ENCODE measurements at places on chromosomes 2 and 18.

- DNase-seq: no peak
These were observed 126.8 kb upstream of the SERPINE2 start for GRCh38 chr2:224165901-224166319.

GRCh38 chr18:45024357-45025088 is 343.8 kb downstream of the SETBP1 start:
- no peak for DNase-seq

- DNase-seq: no peak
These were observed 14.1 kb downstream of the PER2 start for GRCh38 chr2:238274152-238274865.

- DNase-seq: no peak
These were observed 170.5 kb downstream of the EIPR1 start for GRCh38 chr2:3207091-3207491.

- no peak for DNase-seq
These were observed 14.6 kb upstream of the ARMC9 start for GRCh38 chr2:231183851-231184250.

- DNase-seq: no peak
These were observed 76.1 kb upstream of the DNMT3A start for GRCh38 chr2:25417715-25418369.

DNA sequence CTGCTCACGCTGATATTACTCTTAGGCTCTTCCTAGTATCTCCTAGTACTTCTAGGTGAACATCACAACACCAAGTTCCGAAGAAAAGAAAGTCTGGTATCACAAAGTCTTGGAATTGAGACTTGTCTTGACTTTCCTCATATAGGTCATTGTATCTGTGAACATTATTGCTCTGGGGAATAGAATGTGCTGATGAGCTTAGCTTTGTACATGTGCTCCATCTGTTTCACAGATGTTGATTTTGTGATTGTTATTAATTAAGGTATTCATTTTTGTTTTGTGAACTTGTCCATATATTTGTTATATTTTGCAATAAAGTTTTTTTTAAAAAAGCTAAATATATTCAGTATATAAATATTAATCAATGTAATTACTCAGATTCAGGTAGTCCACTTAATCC is 111.7 kb downstream of the BABAM2 start:
- no peak for DNase-seq

DNA sequence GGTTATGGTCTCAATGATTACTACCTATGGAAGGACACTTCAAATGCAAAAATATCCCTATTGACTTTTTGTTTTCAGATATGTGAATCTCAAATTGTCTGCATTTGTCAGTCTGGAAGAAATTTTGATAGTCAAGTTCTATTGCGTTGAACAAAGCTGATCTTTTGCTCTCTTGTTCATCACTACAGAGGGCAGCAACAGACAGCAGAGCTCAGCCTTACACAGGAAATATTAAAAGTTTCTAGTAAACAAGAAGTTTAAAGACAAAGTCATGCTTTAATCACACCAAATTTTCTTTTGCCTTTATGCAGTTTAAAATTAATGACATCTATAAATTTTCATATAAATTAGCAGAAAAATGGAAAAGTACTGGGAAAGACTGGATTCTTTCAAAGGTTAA is 617.5 kb downstream of the NR4A2 start:
- no peak for DNase-seq

GRCh38 chr2:188975497-188976102 is 1.4 kb downstream of the COL3A1 start:
- no peak for DNase-seq

DNA sequence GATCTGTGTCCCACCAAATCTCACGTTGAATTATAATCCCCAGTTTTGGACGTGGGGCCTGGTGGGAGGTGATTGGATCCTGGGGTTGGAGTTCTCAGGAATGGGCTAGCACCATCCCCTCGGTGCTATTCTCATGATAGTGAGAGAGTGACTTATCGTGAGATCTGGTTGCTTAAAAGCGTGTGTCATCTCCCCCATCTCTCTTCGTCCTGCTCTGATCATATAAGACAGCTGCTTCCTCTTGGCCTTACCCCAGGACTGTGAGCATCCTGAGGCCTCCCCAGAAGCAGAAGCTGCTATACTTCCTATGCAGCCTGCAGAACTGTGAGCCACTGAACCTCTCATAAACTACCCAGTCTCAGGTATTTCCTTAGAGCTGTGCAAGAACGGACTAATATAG is 163.7 kb upstream of the NDUFV2 start:
- no peak for DNase-seq

DNA sequence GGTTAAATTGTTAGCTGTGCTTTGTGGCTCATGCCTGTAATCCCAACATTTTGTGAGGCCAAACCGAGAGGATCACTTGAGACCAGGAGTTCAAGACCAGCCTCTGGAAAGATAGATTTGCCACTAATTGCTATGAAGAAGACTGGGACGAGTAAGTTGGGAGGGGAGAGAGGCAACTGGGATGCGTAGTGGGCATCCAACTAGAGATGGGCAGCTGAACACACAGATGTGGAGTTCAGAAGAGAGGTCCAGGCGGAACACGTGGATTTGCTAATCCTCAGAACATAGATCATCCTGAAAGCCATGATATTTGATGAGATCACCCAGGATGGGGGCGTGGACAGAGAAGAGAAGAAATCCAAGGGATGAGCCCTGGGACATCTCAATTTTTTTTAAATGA is 48.7 kb downstream of the CYP26B1 start:
- DNase-seq: no peak

DNA sequence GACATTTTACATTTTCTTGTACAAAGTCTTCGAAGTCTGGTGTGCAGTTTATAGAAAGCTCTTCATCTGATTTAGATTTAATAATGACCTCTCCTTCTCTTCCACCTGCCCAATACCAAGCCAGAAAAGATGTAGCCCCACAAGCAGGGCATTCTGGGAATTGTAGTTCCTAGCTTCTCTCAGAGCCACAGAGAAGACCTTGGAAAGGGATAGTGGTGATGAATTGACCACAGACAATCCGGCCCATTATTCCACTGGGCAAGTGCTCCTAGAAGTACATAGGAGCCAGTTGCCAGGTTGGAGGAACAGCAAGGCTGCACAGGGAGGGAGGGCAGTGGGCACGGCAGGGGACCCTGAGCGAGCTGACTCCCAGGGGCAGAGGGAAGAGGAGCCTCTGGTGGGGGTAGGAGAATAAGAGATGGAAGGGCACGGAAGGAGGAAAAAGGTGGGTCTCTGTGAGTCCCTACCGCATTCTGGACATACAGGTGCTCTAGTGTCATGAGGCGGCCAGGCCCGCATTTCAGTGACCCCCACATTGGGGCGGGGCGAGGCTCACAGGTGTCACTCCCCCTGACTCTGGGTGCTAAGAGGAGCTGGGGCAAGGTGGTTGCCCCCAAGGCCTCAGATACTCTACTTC is 152.5 kb upstream of the HAAO start:
- no peak for DNase-seq

GRCh38 chr2:156466739-156467405 is 30.7 kb downstream of the GPD2 start:
- DNase-seq: peak; percentile 4

- no peak for DNase-seq
These were observed 495.7 kb downstream of the TSN start for GRCh38 chr2:122251158-122251557.

- DNase-seq: no peak
These were observed 654.3 kb downstream of the METTL4 start for GRCh38 chr18:1916869-1917523.

DNA sequence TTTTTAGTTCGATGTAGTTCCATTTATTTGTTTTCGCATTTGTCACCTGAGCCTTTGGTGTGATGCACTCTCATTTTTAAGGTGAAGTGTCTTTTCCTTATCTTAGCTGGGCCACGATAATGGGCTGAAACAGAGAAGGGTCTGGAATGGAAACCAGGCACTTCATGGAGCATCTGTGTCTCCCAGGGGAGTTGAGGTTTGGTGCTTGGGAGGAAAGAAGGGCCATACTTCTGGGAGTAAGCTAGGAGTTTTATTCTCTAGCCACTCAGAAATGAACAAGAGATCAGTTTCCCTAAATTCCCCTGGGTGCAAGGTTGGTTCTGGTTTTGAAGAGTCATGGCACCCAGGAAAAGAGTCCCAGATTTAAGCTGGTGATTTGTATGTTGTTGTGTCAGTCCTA is 179.4 kb upstream of the CXCR4 start:
- no peak for DNase-seq

DNA sequence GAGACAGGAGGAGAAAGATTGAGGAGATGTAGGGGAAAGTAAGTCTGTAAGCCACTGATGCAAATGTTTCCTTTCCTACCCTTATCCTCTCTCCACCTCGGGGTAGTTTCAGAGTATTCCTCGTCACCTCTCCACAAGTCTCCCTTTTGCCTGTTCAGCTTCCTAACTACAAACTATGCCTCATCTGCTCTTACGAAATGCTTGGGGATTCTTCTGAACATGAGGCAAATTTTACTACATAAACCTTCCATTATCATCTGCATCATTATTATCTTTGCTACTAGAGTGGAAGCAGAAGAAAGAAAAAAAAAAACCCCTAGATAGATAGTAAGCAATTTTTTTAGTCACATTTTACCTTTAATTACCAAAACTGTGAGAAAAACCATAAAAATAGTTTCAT is 43.1 kb upstream of the CWC22 start:
- DNase-seq: no peak

- no peak for DNase-seq
These were observed 272.5 kb downstream of the DYSF start for GRCh38 chr2:71725836-71726235.

- DNase-seq: no peak
These were observed 2.3 kb downstream of the SLC9A2 start for GRCh38 chr2:102621630-102622029.

- DNase-seq: no peak
These were observed 10.4 kb downstream of the TCF7L1 start for GRCh38 chr2:85143463-85144082.

- DNase-seq: no peak
These were observed 25.2 kb downstream of the PDIA6 start for GRCh38 chr2:10787176-10787968.

GRCh38 chr18:78828131-78828530 is 151.5 kb upstream of the SALL3 start:
- DNase-seq: no peak

- no peak for DNase-seq
These were observed 58.4 kb downstream of the WDSUB1 start for GRCh38 chr2:159228081-159228581.

DNA sequence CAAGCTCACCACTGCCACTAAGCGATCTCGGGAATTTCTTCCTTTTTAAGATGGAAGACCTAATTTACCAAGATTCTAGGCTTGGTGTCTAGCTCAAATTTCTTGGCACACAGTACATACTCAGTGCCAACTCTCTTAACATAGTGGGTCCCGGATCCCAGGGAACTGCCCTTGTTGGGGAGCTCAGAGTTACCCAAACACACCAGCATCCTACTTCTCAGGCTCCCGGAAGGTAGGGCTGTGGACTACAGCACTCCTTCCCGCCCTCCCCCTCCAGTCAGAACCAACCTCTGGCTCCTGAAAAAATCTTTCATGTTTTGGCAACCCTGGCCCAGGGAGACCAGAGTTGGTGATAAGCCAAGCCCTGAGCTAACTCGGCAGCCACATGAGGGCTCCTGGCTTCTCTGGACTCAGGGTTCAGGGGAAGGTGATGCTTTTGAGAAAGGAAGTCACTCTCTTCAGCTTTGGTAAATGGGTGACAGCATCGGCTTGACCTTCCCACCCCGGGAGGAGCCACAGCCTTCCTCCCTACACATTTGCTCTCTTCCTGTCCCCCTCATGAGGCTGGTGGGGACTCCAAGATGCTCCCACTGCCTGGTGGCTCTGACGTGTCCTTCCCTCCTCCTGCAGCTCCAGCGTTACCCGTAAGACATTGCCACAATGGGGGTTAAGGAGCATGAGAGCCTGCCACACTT is 8.8 kb downstream of the ODC1 start:
- no peak for DNase-seq

GRCh38 chr2:39697454-39697853 is 31.7 kb downstream of the TMEM178A start:
- DNase-seq: no peak

DNA sequence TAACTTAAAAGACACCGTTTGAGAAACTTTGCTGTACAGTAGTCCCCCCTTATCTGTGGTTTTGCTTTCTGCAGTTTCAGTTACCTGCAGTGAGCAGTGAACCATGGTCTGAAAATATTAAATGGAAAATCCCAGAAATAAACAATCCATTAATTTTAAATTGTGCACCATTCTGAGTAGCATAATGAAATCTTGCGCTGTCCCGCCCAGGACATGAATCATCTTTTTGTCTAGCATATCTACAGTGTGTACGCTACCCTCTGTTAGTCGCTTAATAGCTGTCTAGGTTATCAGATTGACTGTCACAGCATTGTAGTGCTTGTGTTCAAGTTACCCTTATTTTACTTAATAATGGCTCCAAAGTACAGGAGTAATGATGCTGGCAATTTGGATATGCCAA is 6.1 kb downstream of the ARPC2 start:
- no peak for DNase-seq

DNA sequence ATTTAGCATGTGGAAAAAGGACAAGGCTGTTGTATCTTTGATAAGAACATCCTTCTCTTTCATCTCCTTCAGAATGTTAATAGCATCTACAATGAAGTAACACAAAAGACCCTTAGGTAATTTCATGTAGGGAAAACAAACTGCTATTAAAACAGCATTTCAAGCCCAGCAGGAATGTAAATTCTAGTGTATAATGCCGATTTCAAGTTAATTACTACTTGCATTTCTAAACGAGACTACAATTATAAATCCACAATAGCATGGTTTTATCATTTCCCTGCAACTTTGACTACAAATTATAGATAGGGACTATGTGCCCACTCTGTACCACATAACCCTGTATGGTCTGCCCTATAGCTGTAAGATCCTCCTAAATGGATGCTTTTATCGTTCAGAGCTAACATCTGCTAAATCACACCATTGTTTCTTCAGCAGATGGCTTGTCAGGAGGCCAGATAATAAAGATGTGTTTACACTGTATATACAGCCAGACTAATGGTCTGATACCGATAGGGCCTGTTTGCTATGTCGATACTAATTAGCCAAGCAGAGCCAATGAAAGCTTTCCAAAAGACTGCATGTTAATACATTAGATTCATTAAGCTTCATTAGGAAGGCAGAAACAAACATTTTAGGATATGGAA is 51.9 kb downstream of the LRPPRC start:
- DNase-seq: peak; percentile 97

GRCh38 chr2:46252891-46253659 is 44.1 kb upstream of the EPAS1 start:
- no peak for DNase-seq

- no peak for DNase-seq
These were observed 197.6 kb downstream of the BCL11A start for GRCh38 chr2:60355849-60356261.

GRCh38 chr2:14602309-14602708 is 30.2 kb upstream of the LRATD1 start:
- no peak for DNase-seq

Data from NCI-H1105 treated with DMSO at 0.1 percent for 48 hours (cell line).